WTC11 (cell line): ENCODE measurements at places on chromosomes 1 and 21.

DNA sequence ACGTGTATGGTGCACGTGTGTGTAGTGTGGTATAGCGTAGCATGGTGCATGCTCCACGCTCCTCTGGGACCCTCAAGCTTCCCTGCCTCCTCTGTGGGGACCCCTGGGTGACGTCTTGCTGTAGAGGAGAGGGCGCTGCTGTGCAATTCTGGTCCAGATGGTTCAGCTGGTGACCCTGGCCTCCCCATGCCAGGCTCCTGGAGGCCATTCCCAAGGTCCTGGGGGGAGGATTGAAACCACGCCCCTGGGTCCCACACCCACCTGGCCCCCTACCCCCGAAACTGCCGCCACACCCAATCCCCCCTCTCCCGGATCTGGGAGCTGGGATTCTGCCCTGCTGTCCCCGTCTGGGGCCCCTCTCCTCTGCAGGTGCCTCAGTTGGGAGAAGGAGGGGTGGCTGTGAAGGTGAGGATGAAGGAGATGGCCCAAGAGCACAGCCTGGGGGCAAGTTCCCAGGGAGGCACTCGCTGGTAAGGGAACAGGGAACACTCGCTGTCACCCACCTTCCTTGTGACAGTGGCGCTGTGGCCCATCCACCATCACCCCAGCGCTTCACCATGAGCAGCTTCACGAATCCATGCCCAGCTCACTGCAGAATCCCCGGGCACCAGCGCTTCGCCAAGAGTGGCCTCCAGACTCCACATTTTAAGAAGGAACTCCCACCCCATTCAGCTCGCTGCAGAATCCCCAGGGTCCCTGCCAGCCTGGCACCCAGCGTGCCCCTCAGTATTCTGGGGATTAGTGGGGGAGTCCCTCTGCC is 38.0 kb downstream of the WDR4 start:
- peak; percentile 4 for DNase-seq

- DNase-seq = no peak
Observed at GRCh38 chr1:238951809-238952208, 434.6 kb upstream of the CHRM3 start.

DNA sequence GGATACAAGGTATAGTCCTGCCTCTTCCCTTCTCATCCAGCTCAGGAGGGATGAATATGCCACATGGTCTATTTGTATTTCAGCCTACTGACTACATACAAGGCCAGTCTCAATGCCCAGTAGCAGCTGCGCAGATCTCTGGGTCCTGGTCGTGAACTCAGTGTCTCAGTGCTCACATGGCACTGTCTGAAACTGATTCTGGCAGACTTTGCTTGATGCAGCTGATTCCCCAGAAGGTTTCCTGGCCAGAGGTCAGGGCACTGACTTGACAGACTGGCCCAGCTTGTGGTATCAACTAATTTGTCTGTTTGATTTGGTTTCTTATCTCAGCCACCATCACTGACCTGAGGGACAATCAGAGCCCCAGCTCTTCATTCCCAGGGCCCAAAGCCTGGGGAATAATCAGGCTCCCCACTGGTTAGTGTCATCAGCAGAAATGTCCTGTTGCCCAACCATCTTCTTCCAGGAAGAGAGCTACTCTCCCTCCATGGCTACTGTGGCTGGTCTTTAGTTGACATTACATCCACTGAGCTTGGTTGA is 7.5 kb upstream of the SPRR4 start:
- DNase-seq = no peak

GRCh38 chr1:168148916-168149315 is 12.2 kb upstream of the GPR161 start:
- DNase-seq = no peak

GRCh38 chr1:2909797-2910196 is 108.3 kb upstream of the TTC34 start:
- DNase-seq = no peak

- no peak for DNase-seq
Observed at GRCh38 chr1:180851995-180852887, 60.5 kb upstream of the KIAA1614 start.

DNA sequence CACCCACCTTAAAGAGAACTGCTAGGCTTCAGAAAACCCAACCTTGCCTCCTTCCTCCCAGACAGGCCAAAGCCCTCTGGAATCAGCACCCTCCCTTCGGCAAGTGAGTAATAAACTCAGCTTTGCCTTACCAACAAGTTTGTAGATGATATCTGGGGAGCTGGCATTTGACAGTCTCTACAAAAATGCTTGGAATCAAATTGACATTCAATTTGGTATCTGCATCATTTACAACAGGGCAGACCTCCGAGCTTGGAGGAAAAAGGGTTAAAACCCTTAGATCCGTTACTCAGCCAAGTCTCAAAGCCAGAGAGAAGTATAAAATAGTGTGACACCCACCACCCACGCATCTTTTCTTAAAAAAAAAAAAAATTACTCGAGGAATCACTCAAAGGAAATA is 149.3 kb upstream of the EDN2 start:
- DNase-seq = no peak

GRCh38 chr21:31443736-31444521 is 99.9 kb upstream of the TIAM1 start:
- no peak for DNase-seq

DNA sequence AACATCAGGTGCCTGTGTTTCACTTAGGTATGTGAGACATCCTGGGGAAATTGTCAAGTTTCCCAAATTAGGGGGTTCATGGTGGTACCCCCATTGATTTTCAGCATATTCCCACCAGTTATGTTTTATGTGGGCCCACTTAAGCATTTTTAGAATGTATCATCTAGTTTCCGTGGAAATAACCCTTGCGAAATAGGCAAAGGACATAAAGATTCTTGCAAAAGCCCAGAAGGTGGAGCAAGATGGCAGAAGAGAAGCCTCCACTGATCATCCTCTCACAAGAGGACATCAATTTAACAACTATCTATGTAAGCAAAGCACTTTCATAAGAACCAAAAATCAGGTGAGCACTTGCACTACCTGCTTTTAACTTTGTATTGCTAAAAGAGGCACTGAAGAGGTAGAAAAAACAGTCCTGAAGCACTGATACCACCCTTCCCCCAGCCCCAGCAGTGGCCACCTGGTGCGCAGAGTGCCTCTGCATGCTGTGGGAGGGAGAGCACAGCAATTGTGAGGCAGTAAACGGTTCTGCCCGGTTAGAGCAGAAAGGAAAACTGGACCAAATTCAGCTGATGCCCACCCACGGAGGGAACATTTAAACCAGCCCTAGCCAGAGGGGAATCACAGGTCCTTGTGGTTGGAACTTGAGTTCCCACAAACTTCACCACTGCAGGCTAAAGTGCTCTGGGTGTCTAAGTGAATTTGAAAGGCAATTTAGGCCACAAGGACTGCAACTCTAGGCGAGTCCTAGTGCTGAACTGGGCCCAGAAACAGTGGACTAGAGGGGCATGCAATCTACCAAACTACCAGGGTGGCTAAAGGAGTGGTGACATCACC is 23.2 kb downstream of the MCOLN2 start:
- peak; percentile 21 for DNase-seq

DNA sequence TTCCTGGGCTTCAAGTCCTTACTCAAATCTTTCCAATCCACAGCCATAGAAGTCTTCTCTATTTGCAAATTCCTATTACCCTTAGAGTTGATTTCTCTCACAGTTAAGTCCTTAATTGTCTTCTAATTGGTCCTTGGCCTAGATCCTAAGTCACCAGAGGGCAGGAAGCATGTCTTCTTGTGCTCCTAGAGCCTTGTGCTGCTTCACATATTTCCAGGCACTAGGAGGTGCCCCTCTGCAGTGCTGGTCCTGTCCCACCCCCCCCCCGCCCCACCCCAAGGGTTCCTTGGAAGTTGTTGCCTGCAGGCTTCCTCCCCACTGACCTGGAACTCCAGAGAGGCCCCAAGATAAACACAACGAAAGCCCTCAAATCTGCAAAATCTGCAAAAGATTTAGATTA is 28.1 kb upstream of the TARBP1 start:
- no peak for DNase-seq

- DNase-seq = no peak
Observed at GRCh38 chr1:161792740-161793139, 26.6 kb downstream of the ATF6 start.

- no peak for DNase-seq
Observed at GRCh38 chr1:76260279-76260678, 185.7 kb downstream of the ST6GALNAC3 start.

DNA sequence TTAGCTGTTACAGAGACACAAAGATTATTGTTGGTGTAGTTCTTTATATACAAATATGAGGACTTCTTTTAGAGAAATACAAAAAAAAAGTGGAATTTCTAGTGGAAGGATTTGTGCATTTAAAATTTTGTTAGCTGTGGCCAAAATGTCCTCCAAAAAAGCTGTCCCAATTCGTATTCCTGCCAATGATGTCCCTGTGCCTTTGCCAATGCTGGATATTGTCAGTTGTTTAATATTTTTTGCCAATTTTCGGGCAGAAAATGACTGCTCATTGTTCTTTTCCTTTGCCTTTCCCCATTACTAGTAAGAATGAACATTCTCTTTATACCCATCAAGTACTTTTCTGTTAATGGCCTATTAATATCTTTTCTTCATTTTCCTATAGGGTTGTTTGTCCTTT is 110.0 kb upstream of the HOOK1 start:
- no peak for DNase-seq

DNA sequence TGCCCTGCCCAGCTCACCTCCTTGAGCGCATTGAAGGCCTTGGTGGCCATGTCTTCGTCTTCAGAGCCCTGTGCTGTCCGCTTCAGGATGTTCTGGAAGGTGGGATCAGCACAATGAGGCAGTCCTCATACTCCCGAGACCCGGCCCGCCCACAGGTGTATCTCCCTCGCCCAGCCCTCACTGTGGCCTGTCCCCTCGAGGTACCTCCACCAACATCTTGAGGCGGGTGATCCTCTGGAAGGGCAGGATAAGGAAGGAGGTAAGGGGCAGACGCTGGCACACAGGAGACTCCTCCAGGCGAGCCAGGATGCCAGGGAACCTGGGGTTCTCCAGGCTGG is 7.1 kb downstream of the ARHGEF19 start:
- DNase-seq = no peak
